ENCODE measurements at places on chromosomes 2 and 18. TPM values are rescaled to one million over a fixed set of nuclear protein-coding genes. Genes with fewer than 3 reads are reported as not detected.

DNA sequence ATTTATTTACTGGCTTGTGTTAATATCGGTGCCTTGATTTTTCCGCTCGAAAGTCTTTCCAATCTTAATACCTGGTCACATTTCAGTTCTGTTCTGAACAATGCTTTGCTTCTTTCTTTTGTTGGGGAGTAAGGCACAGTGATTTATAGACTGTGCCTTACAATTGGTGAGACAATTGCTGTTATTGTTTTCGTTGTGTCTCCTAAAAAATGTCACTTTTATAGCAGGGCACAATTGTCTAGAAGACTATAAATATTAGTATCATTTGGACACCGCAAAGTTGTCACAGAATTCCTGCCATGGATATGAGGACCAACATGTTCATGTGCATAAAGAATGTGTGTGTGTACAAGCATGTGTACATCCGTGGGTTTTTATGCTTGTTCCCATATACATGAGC is 231.9 kb downstream of the INSIG2 start:
- DNase-seq, result no peak

DNA sequence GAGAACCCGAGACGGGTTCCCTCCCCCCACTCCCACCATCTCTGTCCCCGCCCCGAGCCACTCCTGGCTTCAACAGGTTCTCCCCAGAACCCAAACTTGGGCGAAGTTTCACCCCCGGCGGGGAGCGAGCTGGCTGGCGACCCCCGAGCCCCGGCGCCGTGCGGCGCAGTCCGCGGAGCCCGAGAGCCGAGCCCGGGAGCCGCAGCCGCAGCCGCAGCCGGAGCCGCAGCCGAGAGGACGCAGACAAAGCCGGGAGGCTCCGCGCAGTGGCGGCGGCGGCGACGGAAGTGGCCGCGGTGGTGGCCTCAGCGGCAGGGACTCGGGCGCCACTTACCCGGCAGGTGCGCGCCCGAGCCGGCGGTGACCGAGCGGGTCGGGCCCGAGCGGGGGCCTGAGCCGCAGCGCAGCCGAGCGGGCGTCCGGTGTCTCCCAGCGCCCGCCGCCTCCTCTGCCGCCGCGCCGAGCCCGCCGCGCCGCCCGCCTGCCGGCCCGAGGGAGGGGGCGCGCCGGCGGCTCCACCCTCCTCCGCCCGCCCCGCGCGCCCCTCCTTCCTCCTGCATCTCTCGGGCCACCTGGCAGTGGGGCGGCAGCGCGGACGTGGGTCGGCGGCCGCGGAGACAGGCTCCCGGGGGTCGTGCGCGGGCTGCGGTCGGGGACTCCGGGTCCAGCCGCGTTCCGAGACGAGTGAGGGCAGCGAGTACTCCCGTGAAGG is at the start of gene ECEL1:
ECEL1 (minus strand) TSS at position 450 of the 712 bp plus-strand sequence. CDS start 1,181 bp downstream, outside the sequence.
- no peak for DNase-seq

- DNase-seq, result no peak
Observed at GRCh38 chr2:86344404-86344803, 7.0 kb upstream of the REEP1 start.

DNA sequence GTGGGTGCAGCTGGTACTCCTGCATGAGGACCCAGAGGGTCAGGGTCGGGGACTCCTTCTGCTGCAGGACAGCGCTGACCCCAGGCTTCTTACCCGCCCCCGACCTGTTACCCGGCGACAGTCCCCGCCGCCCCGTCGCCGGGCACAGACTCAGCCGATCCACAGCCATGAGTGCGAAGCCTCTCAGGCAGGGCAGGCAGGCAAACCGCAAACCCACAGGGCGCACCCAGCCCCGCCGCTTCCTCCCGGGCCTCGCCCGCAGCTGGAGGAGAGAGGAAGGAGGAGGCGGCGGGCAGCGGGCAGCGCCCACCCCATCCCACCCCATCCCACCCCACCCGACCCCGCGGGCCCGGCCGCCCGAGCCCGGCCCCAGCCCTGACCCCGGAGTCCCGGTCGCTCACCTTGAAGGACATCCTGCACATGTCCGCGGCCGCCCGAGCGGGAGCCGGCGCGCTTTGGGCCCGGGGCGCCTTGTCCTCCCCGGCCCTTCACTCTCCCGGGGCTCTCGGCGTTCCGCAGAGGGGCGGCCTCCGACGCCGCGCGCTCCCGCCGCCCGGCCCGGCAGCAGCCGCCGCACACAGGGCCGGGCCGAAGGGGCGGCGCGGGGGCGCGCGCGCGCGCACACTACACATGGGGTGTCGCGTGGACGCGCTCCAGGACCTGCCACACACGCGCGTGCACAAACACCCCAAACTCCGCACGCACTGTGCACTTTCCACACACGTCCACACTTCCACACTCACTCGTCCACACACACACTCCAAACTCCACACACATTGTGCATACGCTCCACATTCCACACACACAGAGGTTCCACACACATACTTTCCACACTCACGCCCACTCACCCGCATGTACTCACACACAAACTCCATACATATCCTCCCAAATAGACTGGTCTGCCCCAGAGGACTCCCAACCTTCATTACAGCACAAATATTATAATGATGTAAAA is at the start of gene ANKRD29:
ANKRD29 (minus strand) TSS at position 603 of the 955 bp plus-strand sequence; CDS start at position 422, 181 bp downstream.
- no peak for DNase-seq

GRCh38 chr2:234026693-234027254 is 23.7 kb upstream of the SPP2 start:
- no peak for DNase-seq

- DNase-seq, result no peak
Observed at GRCh38 chr2:1662606-1663180, 81.6 kb downstream of the PXDN start.

DNA sequence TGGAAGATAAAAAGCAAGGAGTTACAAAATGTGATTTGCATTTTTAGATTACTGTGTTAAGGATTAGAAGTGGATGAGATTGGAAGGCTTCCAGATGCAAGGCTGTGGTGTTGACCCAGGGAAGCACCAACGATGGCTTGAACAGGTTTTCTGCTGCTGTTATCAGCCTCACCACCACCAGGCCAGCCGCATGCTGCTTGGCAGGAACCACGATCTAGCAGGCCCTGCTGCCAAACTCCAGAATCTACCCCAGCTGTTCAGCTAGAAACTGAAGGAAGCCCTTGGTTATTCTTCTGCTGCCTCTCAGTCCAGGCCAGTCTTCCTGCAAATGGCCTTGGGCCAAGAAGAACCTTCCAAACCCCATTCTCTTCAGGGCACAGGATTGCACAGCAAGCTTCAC is 133.9 kb downstream of the MTCL1 start:
- no peak for DNase-seq

DNA sequence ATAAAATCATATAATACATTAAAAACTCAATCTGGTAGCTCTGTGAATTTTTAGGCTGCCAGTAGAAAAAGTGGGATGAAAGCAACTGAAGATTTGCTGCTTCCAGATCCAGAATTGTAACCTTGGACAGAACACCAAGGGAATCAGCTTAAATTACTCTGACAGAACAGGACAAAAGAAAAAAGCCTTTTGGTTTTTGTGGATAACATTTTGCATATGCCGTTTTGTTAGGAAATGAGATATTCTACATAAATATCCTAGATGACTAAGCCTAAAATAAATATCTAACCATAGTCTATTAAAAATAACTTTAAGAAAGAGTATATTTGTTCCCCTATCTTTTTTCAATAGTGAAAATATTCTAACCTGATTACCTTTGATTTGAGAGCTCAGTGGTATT is 148.7 kb upstream of the DOCK10 start:
- DNase-seq, result no peak

GRCh38 chr18:14098428-14098827 is 33.8 kb downstream of the ZNF519 start:
- DNase-seq, result no peak

GRCh38 chr2:20576598-20577115 is 74.2 kb downstream of the HS1BP3 start:
- no peak for DNase-seq

DNA sequence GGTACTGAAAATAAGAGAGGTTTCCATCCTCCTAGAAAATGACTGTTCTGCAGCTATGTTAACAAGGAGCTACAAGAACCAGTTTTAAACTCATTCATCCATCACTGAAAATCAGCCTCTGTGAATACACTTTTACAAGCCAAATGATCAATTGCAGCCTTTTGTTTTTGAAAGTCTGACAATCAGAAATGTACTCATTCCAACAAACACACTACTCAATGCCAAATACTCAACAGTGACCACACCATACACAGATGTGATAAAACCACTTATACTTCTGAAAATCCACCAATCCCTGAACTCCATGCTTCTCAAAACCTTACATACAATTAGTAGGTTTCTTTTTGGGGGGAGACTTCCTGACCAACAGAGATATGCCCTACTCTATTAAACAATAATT is 663.9 kb upstream of the CHAC2 start:
- no peak for DNase-seq

GRCh38 chr2:220120041-220120440 is 492.6 kb downstream of the SLC4A3 start:
- no peak for DNase-seq

- DNase-seq, result no peak
Observed at GRCh38 chr2:159029936-159030335, 61.5 kb downstream of the TANC1 start.

- no peak for DNase-seq
Observed at GRCh38 chr2:110858135-110858725, 125.9 kb downstream of the ACOXL start.

GRCh38 chr2:20925265-20925889 is 102.5 kb upstream of the LDAH start:
- no peak for DNase-seq

DNA sequence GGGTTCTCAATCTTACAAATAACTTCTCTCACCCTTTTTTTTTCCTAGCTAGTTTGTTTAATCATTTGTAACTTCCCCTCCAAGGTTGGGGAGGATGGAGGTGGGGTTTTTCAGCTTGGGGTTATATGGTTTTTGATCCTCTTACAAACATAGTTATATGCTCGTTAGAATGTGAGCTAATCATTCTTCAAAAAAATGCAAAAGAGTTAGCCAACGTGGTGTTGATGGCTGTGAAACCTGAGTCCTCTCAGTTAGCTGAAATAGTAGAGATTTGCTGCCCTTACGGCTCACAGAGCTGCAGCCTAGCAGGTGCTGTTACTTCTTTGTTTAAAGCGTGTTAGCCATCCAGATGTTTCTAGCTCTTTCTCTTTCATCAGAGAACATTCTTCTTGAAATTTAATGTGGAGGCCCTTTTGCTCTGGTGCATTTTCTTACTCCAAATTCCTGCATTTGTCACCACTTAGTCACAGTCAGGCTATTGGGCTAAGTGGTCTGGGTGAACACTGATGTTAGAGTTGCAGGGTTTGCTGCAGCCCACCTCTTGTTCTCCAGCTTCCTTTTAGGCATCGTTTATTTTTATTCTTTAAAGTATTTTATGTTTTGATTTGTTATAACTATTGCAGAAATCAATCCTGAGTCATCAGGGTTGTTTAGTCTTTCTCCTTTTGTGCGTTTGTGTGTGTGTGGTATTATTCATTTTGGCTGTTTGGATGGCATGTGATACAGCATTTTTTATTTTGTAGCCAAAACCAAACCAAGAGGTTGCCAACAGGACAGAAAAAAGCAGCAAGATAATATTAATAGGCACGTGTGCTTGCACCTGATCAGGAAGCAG is 41.1 kb downstream of the LIMS1 start:
- DNase-seq, result no peak

DNA sequence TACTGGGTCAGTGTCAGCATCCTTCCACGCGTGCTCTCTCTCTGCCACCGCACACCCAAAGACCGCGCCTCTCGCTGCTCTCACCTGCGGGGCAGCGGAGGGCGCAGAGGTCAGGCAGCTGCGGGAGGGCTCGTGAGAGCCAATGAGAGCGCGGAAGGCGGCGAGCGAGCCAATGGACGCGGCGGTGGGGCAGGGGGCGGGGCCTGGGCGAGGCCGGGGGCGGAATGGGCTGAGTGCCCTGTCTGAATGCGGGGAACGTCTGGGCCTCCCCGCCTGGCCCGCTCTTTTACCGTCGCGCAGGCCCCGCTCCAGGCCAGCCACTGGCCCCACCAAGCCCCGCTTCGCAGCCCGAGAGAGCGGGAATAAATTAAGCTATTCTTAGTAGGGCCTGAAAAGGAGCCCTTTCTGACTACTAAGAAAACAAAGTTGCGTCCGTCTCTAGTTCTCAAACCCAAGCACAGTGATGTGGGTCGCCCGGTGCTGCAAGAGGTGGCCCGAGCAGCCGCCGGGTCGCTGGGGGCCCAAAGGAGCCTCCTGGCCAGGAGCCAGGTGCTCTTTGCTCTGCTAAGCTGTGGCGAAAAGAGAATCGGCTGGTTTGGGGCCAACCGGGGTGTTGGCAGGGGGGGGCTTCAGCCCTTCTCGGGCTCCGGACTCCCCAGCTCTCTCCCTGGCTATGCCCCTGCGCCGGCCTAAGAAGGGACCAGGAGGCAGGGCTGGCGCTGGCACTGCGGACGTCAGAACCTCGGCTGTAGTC is 81.1 kb upstream of the GLI2 start:
- no peak for DNase-seq

- DNase-seq, result no peak
Observed at GRCh38 chr2:21220930-21221329, 97.2 kb downstream of the TDRD15 start.

GRCh38 chr2:113092864-113093612 is 25.3 kb downstream of the IL1F10 start:
- no peak for DNase-seq

DNA sequence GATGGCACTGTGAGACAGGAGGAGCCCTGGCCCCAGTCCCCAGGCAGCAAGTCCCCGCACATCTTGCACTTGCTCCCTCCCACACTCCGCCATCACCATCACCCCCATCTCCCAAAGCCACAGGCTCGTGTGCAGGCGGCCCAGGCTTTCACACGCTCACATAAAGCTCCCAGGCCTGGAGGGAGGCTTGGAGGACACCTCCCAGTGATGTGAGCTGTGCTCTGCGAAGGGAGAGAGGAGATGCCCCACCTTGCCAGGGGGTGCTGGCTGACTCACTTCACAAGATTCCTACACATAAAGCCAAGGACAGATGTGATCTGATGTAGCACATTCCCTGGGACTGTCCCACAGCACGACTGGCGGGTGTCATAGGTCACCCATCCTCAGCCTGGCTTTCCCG is 28.9 kb downstream of the CELF4 start:
- no peak for DNase-seq

CCNYL1 gene
- total RNA-seq, result 26.2 TPM

DNER gene
- 13.4 TPM for total RNA-seq

TLX2 gene
- total RNA-seq, result not detected

IL1F10 gene
- not detected for total RNA-seq

NR4A2 gene
- 0.58 TPM for total RNA-seq

IL1RN gene
- total RNA-seq, result not detected

CLEC4F gene
- 0.18 TPM for total RNA-seq
